ENCODE measurements at places on chromosomes 3 and 15. TPM values are rescaled to one million over a fixed set of nuclear protein-coding genes. Genes with fewer than 3 reads are reported as not detected.

The NLGN1 gene
- total RNA-seq, result not detected

DNA sequence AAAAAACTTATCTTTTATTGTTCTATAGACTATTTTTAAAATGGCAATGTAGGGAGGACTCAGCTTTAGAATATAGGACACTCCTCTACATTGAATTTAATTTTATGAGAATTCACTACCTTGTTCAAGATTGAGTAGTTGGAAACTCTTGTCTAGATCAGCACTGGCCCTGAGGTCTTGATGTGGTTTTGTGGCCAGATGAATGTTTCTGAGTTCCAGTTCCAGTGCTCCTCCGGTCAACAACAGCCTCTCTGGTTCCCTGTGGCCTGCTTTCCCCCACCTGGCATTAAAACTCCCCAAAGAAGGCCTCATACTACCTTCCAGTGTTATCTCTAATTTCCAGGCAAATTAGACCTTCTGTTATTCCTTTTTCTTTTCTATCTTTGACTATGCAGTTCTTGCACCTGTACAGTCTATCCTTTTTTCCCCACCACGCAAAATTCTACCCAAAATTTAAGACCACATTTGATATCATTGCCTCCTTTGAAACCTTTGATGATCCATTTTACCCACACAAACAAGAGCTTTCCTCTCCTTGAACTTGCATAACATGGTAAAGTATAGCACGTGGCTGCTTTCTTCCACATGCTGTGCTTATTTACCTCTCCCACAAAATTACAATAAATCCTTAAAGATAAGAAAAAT is 9.6 kb upstream of the ANP32A start:
- DNase-seq, result no peak

The SEMA3B gene
- total RNA-seq, result 0.59 TPM

The MAP1A gene
- 0.16 TPM for total RNA-seq

The CAPN3 gene
- total RNA-seq, result 3.2 TPM

The DPH3 gene
- total RNA-seq, result 15.4 TPM

DNA sequence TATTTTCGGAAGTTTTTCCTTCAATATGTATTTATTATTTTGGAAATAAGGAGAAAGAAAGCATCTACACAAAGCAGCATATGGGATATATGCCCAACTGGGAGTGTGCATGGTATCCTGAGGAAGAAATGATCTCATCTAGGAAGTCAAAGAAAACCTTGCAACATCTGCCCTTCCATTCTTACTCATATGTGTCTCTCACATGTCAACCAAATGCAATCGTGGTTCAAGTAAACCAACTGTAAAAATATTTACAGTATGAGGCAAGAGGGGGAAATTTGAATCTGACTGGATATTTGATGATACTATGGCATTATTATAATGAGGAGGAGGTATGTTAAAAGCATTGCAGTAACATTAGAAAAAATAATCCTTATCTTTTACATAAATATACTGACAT is 3.2 kb upstream of the SCG3 start:
- DNase-seq, result no peak

- DNase-seq, result no peak
Observed at GRCh38 chr3:129399895-129400357, 28.5 kb downstream of the EFCAB12 start.

DNA sequence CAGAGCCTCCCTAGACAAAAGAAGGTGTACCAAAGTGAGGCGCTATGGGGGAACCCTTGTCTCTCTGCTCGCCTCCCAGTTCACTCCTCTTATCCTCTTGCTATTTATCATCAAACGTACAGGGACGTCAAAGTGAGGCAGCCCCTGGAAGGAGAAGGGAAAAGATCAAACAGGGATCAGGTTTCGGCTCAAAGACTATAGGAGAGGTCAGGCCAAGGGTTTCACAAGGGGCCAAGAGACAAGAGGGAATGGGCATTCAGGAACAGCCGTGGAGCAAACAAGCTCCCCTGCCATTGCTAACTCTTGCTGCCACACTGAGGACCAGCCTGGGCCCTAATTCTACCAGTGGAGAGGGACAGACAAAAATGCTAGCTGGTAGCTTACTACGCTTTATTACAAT is 168.7 kb downstream of the GREM1 start:
- no peak for DNase-seq
